ENCODE measurements at places on chromosomes 13 and 19. TPM values are rescaled to one million over a fixed set of nuclear protein-coding genes. Genes with fewer than 3 reads are reported as not detected.

DNA sequence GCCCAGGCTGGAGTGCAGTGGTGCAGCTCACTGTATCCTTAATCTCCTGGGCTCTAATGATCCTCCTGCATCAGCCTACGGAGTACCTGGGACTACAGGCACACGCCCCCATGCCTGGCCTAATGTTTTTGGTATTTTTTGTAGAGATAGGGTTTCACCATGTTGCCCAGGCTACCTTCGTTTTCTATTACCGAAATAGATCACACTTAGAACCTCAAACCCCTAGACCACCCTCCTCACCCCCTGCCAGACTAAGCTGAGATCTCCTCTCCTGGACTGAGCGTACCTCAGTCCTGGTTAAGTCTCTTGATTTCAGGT lies 391 bp downstream of the KLF1 start:
- no peak for DNase-seq

DNA sequence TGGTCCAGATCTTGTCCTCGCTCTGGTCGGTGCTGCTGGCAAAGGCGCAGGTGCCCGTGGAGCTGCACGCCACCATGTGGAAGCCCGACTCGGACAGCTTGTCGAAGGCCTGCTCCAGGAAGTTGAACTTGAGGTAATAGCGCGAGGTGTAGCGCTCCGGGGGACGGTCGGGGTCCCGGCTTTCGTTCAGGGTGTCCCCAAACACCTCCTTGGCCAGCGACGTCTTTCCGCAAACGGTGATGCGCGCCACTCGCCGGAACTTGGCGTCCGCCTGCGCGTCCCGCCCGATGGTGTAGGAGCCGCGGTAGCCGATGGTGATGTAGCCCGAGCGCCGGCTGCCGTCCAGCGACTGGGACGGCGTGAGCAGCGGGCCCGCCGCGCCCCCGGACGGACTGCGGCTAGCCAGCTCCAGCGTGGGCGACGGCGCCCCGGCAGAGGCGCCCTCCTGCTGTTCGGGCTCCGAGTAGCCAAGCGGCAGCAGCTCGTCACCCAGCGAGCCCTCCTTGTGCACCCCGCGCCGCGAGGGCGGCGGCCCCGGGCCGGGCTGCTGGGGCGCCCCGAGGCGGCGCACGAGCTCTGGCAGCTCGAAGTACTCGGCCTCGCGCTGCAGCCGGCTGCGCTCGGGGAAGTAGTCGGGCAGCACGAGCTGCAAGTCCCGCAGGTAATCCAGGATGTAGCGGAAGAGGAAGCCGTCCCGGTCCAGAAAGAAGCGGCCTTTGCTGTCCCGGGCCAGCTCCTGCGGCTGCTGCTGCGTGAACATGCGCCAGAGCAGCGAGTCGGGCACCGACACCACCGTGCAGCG lies 801 bp downstream of the KCTD12 start:
- peak; percentile 59 for DNase-seq

DNA sequence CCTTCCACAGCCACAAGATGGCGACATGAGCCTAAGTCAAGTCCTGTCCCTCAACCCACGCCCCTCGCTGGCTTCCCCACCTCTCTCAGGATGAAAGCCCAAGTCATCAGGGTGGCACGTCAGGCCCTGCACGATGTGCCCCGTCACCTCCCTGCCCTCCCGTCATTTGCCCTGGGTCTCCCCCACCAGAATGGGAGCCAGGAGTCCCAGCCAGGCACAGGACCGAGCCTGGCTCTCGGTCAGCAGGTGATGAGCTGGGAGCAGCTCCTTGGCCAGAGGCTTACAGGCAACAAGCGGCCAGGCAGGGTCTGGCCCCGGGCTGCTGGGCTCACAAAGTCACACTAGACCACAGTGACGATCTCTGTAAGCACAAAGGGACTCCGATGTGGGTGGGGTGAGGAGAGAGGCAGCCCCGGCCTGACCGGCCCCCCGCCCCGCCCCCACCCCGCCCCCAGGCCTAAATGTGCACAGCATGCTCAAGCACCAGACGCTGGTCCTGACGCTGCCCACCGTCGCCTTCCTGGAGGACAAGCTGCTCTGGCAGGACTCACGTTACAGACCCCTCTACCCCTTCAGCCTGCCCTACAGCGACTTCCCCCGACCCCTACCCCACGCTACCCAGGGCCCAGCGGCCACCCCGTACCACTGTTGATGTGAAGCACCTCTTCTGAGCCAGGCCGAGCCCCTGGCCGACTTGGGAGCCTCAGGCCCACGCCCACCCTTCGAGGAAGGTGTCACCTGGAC lies 7.3 kb downstream of the MRPL4 start:
- DNase-seq: peak; percentile 88

DNA sequence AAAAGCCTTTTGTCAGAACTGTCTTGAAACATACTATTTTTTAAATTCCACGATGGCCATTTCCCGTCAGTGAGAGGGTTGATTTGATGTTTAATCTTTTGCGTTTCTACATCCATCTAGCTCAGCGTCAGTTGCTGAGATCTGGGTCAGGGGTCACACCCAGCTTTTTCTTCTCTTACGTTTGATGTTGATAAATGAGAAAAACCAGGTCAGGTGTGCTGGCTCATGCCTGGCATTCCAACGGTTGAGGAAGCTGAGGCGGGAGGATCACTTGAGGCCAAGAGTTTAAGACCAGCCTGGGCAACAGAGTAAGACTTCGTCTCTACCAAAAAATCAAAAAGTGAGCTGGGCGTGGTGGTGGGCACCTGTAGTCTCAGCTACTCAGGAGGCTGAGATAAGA lies 168.9 kb downstream of the PTPRS start:
- peak; percentile 8 for DNase-seq

DNA sequence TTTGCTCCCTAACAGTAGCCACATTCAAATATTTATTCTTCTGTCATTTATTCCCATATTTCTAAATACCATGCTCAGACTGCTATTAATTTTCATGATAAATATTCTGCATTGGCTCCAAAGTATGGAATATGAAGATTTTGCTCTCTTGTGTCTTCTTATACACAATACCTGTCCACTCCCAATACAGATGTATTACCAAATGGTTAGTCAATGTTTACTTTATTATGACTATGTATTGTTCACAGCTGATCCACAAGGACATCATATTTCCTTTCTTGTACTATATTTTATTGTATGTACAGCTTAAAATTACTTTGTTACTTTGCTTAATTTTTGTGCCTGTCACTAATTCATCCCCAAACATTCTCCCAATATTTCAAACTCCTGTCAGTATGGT lies 322.3 kb downstream of the OXGR1 start:
- peak; percentile 94 for DNase-seq

DNA sequence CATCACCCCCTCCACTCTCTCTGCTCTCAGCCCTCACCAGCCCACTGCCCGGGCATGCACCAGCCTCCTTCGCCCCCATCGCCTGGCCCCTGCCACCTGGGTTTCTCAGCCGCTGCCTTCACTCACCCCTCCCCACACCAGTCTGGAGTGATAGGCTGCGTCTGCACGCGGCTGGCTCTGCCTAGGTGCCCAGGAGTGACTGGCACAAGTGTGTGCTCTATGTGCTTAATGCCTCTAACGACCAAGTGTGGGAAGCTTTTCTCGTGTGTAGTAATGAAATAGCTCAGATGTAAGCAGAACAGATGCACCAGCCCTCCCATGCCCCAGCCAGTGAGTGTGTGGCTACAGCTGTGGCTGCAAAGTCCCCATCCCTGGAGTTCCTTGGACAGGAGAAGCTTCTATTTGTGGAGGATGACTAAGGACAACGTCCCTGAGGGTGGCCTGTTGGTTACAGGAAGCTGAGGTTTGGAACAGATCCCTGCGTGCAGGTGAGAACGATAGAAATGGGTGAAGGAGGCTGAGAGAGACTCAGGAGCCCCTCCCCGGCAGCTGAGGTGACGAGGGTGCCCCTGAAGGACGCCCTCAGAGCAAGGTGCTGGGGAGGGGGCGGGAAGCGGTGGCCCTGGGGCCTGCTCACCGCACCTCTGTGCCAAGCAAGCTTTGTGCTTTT lies 35.6 kb downstream of the ATP11A start:
- peak; percentile 50 for DNase-seq

DNA sequence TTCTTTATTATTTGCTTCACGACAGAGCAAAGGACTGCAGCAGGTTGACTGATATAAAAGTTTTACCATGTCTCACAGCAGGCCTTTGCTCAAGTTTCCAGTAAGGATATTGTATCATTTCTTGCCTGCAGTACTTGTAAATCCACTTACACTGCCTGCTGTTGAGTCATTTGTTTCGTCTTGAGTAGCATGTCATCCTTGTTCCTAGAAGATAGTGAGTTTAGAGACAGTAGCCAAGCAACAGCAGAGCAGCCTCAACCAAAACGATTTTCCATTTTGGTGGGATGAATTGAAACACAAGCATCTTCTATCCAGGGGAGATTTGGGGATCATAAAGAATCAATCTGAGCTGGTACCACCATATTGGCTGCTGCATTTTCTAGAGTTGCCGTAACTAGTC lies 24.0 kb upstream of the ALOX5AP start:
- DNase-seq: peak; percentile 80

DNA sequence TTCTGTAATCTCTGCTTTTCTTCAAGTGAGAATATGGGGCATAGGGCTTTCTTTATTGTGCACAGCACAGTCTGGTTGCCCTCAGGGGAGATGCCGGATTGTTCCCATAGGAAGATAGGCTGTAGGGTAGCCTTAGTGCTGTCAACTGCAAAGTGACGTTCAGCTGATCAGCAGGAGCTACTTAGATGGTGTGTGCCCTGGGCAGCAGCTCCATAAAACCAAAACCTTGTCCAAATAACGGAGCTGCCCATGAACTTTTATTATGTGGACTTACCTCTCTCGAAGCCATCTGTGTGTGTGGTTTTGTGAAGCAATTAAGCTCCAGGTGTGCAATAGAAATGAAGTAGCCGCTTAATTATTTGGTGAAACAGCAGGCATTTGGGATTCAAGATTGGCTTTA lies 120.0 kb upstream of the RNF113B start:
- DNase-seq: no peak

DNA sequence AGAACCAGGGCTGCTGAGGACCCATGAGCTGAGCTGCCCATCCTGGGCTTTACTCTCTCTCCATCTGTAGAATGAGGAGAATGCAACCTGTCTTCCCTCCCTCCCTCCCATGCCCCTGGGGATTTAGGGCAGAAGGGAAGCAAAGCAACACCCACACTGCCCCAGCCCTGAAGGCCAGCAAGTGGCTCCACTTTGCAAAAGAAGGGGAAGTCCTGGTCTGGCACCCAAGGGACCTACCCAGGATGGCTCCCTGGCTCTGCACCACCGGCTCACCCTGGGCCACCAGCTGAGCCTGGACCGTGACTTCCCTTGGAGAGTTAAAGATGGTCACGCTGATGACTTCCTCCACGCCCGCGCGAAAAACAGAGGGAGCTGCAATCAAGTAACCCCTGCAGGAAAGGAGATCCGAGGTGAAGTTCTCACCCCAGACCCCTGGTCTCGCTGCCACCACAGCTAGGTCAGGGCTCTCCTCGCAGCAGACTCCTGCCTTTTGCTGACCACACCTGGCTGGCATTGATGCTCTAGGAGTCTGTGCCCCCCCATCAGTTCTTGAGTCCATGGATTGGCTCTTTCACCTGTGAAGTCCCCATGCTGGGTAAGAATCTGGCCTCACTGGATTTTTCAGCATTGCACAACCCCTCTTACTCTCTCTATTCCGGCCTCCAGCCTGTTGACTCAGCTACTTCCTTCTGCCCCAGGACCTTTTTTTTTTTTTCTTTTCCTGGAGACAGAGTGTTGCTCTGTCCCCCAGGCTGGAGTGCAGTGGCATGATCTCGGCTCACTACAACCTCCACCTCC lies 4.6 kb downstream of the CPAMD8 start:
- peak; percentile 90 for DNase-seq

DNA sequence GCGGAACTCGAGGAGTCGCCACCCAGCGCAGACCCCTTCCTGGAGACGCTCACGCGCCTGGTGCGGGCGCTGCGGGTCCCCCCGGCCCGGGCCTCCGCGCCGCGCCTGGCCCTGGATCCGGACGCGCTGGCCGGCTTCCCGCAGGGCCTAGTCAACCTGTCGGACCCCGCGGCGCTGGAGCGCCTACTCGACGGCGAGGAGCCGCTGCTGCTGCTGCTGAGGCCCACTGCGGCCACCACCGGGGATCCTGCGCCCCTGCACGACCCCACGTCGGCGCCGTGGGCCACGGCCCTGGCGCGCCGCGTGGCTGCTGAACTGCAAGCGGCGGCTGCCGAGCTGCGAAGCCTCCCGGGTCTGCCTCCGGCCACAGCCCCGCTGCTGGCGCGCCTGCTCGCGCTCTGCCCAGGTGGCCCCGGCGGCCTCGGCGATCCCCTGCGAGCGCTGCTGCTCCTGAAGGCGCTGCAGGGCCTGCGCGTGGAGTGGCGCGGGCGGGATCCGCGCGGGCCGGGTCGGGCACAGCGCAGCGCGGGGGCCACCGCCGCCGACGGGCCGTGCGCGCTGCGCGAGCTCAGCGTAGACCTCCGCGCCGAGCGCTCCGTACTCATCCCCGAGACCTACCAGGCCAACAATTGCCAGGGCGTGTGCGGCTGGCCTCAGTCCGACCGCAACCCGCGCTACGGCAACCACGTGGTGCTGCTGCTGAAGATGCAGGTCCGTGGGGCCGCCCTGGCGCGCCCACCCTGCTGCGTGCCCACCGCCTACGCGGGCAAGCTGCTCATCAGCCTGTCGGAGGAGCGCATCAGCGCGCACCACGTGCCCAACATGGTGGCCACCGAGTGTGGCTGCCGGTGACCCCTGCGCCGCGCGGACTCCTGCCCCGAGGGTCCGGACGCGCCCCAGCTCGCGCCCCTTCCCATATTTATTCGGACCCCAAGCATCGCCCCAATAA lies 2.3 kb downstream of the AMH start:
- DNase-seq: no peak

DNA sequence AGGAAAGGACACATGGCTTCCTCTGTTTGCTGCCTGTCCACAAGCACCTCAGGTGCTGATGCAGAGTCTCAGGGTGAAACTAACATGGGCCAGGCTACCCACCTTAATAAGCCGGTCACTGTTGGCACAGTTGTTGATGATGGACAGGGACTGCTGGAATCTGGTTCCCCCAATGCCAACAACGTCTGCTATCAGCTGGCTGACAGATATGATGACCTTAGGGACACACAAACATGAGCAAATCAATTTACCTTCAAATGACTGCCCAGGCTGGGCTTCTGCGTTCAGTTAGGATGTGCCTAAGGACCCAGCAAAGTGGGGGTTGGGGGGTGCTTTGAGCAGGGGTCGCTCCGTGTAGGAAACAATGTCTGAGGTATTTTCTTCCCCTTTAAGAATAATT lies 77.1 kb upstream of the SLC15A1 start:
- DNase-seq: no peak

DNA sequence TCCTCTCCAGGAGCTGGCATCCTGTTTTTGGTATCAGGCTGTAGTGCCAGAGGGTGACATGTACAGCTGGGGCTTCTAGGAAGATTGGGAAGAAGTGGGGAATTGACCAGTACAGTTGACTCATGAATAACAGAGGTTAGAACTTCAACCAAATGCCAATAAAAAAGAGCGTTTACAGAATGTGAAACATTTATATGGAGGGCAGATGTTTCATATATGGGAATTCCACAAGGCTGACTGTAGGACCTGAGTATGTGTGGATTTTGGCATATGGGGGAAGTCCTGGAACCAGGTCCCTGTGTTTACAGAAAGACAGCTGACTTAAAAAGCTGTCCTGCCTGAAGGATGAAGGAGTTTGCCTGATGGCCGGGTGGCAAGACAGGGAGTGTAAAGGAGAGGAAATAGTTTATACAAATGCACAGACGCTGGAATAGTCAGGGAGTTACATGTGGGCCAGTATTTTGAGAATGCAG lies 5.2 kb downstream of the CHAMP1 start:
- no peak for DNase-seq

EBI3 gene
- total RNA-seq: not detected

PRSS57 gene
- not detected for total RNA-seq

MAP4K1 gene
- not detected for total RNA-seq

ZNF610 gene
- total RNA-seq: 1.4 TPM

TIMM29 gene
- total RNA-seq: 42.1 TPM

All from bronchial epithelial cell (primary cell).